Hepatocyte (in vitro differentiated cells): ENCODE measurements at places on chromosomes 2 and 18.
A peak's percentile ranks its signal among the peaks of the same experiment; 100 is the strongest.

- no peak for DNase-seq
Measured at GRCh38 chr2:32189011-32189410, 23.3 kb downstream of the SLC30A6 start.

DNA sequence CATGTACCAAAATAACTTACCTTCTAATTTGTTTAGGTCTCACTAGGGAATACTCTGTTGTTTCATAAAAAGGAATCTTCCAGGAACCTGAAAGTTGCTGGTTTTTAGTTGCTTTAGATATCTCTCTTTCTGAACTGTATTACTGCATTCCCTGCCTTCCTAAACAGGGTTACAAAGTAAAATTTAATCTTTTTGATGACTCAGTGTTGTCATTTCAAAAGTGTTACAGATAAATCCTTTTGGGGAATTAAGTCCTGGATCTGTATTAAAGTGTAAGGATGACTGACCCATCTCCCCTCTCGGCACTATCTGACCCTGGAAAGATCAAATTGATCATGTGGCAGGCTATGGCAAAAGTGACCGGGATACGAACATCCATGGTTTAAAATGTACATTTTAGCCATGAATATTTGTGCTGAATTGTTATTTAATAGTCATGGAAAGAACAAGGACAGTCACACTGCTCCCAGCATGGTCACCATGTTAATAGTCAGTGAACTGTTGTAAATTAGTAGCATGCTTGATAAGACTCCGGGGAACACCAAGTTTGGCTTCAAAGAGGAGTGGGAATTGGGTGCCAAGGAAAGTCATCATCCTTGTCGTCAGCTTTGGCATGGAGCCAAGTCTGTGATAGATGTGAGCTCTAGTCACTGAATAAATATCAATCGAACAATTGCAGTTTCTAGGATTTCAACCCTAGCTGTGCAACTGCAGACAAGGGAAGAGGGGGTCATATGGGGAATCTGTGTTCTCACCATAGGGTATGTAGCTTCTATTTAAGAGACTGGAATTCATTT, 4.2 kb downstream of the PLEKHA3 start:
- DNase-seq: peak; percentile 40

DNA sequence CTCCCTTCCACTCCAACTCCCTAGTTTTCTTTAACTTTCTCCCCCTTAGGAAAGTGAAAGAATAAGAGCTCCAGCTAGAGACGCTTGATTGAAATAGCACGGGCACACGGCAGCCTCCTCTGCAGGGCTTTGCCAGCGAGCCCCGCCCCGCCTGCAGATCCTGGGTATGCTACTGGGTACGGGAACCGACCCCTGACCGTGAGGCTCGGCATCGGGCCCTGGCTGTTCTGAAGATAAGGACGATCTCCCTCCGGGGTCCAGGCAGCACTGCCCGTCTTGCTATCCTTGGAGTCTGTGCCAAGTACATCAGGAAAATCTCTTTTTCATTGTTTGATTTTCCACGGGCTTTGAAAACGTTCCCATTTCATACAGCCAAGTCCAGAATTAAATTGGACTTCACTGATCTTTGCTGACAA, 284.5 kb downstream of the MTX2 start:
- peak; percentile 38 for DNase-seq

DNA sequence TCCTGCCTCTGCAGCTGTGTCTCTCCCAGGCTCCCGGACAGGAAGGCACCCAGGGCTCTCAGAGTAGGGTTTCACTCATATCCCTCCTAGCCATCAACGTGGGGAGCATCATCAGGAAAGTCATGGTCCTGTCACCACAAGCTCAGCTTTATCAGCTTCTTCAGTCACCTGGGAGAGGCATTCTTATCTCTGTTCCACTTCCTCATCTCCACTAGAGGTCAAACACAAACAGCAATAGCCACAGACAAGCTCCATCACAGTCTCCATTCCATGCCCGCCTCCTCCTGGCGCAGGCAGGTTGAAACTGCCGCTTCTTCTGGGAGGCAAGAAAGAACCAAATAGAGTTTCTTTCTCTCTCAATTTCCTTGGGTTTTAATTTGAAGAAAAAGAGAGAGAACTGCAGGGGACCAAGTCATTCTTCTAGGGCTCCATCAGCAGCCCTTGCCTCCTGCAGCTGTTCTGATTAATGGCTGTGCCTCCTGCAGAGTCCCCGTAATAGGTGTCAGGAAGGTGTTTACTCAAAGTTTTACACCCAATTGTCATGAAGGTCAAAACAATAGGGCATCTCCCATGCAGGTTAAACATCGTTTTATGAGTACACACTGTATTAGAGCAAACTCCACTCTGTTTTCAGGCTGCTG, 377.9 kb downstream of the TMEM182 start:
- no peak for DNase-seq
